Activated T-helper 1 cell treated with anti-CD3 and anti-CD28 coated beads, Interleukin-12 subunit alpha, Interleukin-12 subunit beta, Interleukin-2, Interleukin-4 antibody, amounts not matched to agents 30 ng/mL and 10 ng/mL and 1 ng/mL, durations not matched to agents 14 hours and 24 hours and 36 hours (primary cell): ENCODE measurements at places on chromosomes 6 and 20. TPM values are rescaled to one million over a fixed set of nuclear protein-coding genes. Genes with fewer than 3 reads are reported as not detected.

The ANKEF1 gene
- 0.26 and 0.32 TPM in 2 replicates for total RNA-seq

The ANKRD66 gene
- not detected in 2 replicates for total RNA-seq

The TFAP2C gene
- not detected in 2 replicates for total RNA-seq

The NT5E gene
- 12.5 and 15.2 TPM in 2 replicates for total RNA-seq

The DLK2 gene
- total RNA-seq = 1.5 and 2.0 TPM in 2 replicates

DNA sequence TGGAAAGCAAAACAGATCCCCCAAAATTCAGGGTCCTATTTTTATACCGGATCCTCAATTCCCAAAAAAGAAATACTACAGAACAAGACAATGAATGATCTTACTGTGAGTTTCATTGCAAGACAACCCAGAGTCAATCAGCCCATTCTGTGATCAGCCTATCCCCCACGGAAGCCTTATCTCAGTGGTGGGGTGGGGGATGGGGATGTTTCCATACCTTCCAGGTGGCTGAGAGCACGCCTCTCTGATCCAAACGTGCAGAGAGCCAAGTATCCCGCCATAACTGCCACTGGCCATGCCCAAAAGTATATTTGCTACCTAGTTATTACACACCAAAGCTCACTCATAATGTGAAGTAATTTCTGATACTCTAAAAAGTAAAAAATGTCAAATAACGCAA lies 15.1 kb downstream of the WFDC2 start:
- H3K27ac ChIP-seq = no peak overlapping the region
- no peak for DNase-seq
- H3K27me3 ChIP-seq = peaks cover 27% of the 10 kb centered on the region
- H3K4me1 ChIP-seq = no peaks in the 10 kb centered on the region

GRCh38 chr6:44216677-44217331 lies at the start of gene MYMX:
MYMX (plus strand) TSS chr6:44216926; CDS start chr6:44217472, 546 bp downstream.
- no peak within 1 kb of the TSS for H3K27ac ChIP-seq
- peaks cover 23% of the 10 kb centered on the region for H3K27me3 ChIP-seq
- no peak for DNase-seq
- peaks cover 15% of the 10 kb centered on the region for H3K4me1 ChIP-seq
- no peaks in the 10 kb centered on the region for H3K36me3 ChIP-seq

GRCh38 chr6:134472661-134473060 lies 154.7 kb upstream of the SGK1 start:
- no peaks in the 10 kb centered on the region for H3K4me1 ChIP-seq
- peaks cover 3% of the 10 kb centered on the region for H3K27me3 ChIP-seq
- no peak overlapping the region for H3K27ac ChIP-seq
- DNase-seq = no peak
- no peaks in the 10 kb centered on the region for H3K36me3 ChIP-seq

DNA sequence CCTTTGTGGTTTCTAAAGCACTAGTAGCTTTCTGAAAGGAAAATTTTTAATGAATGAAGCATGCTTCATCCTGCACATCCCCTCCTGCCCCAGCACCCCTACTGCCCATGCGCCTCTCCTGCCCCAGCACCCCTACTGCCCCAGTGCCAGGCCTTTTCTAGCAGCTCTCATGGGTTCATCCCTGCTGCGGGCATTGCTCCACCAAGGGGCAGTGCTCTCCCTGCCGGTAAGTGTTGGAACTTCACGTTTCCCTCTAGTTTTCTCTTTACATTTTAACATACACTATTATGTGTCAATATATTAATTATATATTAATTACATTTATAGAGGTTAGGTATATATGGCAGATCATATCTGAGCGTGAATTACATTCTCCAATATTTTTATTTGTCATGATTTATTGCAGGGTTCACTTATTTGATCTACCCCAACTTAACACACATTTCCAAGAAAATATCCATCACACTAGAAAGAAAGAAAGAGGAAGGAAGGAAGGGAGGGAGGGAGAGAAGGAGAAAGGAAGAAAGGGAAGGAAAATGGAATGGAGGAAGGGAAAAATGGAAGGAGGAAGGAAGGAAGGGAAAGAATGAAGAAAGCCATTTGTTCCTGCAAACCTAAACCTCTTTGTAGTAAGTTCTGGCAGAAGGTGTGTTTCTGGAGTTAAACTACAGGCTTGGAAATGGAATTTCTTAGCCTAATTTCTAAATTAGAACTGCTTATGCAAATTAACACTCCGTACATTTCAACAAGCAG lies 46.8 kb downstream of the CEP43 start:
- H3K4me1 ChIP-seq = peaks cover 28% of the 10 kb centered on the region
- no peaks in the 10 kb centered on the region for H3K27me3 ChIP-seq
- DNase-seq = no peak
- peak overlapping the region; percentile 44 for H3K27ac ChIP-seq
- no peak overlapping the region for H3K4me3 ChIP-seq

DNA sequence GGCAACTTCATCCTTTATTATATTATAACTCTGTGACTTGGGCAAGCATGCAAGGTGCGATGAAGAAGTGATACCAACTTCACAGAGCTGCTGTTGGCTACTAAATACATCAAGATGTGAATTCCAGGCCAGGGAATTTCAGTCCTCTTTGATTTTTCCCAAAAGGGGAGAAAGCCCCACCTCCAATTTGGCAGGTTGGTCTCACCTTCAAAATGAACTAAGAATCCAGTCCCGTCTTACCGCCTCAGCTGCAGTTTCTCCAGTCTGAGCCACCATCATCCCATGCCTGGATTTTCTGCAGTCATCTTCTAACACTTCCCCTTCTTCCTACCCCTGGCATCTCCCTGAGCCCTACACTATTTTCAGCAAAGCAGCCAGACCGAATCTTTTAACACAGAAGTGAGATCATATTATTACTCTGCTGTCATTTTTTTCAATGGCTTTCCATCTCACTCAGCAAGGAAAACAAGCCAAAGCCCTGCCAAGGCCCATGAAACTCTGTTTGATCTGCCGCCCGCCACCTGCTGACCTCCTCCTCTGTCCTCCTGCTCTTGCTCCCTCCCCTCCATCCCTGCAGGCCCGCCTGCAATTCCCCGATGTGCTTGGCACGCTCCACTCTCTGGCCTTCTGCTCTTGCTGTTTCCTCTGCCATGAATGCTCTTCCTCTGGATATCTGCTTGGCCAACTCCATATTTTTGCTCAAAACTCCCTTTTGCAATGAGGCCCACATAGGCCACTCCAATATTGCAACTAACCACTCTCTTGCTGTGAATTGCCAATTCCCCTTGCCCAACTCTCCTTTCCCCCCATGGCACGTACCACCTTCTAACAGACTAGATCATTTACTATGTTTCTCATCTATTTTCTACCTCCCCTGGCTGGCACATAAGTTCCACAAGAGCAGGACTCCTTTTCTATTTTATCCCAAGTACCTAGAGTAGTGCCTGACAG lies 46.0 kb upstream of the TAGAP start:
- peak overlapping the region; percentile 30 for H3K27ac ChIP-seq
- no peak overlapping the region for H3K4me3 ChIP-seq
- no peak for DNase-seq
- H3K27me3 ChIP-seq = no peaks in the 10 kb centered on the region

DNA sequence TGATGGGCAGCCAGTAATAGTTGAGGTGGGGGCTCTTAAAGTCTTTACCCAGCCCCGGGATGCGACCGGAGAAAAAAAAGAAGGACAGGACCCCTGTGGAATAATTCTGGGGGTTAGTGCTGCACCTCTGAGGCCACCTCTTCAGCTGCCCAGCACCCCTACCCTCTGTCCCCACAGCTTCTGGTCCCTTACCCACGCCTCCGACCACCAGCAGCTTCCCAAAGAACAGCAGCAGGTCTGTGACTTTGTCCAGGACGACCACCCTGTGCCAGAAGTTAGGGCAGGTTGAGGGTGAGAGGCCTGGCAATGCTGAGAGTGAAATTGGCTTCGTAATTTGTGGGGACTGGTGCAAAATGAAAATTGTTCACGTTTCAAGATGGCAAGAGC lies 2.2 kb upstream of the NEU1 start:
- peaks cover 37% of the 10 kb centered on the region for H3K4me1 ChIP-seq
- H3K27ac ChIP-seq = no peak overlapping the region
- peaks cover 5% of the 10 kb centered on the region for H3K27me3 ChIP-seq
- no peak for DNase-seq
- no peak overlapping the region for H3K4me3 ChIP-seq

- H3K4me1 ChIP-seq = no peaks in the 10 kb centered on the region
- DNase-seq = no peak
- no peaks in the 10 kb centered on the region for H3K27me3 ChIP-seq
- H3K36me3 ChIP-seq = no peaks in the 10 kb centered on the region
- H3K4me3 ChIP-seq = no peak overlapping the region
Measured at GRCh38 chr6:23413327-23414050, 712.5 kb upstream of the NRSN1 start.

DNA sequence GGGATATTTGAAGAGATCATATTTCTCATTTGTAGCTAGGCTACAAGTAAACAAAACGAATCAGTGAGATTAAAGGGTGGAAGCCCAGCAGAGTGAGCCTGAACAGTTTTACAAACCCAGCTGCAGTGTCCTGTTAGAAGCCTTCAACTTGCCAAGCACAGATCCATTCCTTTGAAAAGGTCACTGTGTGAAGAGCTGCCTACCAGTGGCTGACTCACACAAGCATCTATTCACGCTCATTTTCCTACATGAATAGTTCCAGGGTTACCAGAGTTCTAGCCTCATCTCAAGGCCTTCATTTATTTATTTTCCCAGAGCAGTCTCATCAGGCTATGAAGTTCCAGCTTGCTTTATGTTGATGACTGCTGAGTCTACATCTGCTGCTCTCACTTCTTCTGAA lies 25.7 kb upstream of the MLIP start:
- H3K27me3 ChIP-seq = peaks cover 2% of the 10 kb centered on the region
- no peak overlapping the region for H3K27ac ChIP-seq
- DNase-seq = no peak
- no peaks in the 10 kb centered on the region for H3K36me3 ChIP-seq

GRCh38 chr20:10659651-10660601 lies 13.9 kb downstream of the JAG1 start:
- peaks cover 15% of the 10 kb centered on the region for H3K27me3 ChIP-seq
- H3K36me3 ChIP-seq = no peaks in the 10 kb centered on the region
- no peaks in the 10 kb centered on the region for H3K4me1 ChIP-seq

DNA sequence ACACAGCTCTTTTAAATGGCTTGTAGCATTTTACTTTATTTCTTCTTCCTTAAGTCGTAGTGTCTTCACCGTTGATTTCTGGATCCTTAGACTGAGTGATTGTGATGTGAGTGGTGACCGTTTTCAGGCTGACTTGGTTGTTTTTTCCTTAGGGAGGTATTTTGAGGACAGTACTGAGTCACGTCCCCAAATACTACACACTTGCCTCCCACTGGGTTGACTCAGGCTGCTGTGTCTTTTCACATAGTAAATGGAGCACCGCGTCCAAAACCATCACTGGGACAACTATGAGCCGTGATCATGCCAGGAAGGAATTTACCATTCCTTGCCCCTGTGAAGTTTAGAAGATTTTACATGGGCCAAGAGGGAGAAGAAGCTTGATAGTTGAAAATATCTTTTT lies 174.1 kb downstream of the FARS2 start:
- H3K4me3 ChIP-seq = no peak overlapping the region
- peaks cover 1% of the 10 kb centered on the region for H3K27me3 ChIP-seq
- no peak for DNase-seq
- H3K4me1 ChIP-seq = no peaks in the 10 kb centered on the region
- no peak overlapping the region for H3K27ac ChIP-seq
- H3K36me3 ChIP-seq = peaks cover 4% of the 10 kb centered on the region
